ENCODE measurements at places on chromosomes 11 and 22.

DNA sequence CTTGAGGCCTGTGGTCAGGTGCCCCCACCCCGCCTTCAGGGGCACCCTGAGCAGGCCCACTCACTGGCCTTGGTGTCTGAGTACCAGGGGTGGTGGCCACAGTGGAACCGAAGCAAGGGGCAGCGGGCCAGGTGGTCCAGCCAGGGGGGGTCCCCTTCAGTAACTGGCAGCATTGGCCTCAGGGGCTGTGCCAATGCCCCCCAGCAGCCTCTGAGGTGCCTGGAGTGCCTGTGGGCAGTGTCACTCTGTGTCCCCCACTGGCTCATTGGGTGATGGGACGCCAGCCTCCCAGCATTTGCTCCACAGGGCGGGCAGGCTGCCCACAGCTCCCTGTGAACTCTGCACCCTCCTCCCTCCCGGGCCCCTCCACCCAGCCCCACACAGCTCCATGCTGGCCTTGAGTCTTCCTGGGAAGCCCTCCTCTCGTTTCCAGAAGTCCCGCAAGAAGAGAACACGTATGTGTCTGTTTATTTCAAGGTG, 29.5 kb upstream of the CARS1 start:
- no peak for DNase-seq

DNA sequence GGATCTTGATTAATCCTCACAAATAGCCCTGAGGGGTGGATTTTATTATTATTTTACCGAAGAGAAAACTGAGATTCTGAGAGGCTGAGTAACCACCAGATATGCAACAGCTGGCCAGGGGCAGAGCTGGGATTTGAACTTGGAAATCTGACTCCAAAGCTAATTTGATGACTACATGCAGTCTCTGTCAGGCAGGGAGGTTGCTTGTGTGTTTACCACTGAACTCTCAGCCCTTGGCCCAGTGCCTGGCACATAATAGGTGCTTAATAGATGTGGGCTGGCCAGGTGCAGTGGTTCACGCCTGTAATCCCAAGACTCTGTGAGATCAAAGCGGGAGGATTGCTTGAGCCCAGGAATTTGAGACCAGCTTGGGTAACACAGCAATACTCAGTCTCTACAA, 121.7 kb upstream of the CRYBB3 start:
- no peak for DNase-seq

- peak; percentile 95 for DNase-seq
Observed at GRCh38 chr22:42959576-42960509, 55.1 kb downstream of the PACSIN2 start.

DNA sequence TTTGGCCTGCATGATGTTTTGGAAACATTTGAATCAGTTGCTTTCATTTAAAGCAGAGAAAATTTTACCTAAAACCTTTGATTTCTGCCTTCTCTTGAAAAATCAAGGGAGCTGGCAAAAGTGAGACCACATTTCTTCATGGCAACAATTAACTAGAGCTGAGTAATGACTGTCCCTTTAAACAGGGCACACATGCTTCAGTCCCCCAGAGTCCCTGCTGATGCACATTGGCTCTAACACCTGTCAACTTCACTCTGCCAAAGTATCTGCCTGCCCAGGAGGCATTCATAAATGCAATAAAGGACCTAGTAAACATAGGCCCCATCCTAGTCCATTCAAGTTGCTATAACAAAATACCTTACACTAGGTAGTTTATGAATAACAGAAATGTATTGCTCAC, 87.1 kb upstream of the LDLRAD3 start:
- no peak for DNase-seq

DNA sequence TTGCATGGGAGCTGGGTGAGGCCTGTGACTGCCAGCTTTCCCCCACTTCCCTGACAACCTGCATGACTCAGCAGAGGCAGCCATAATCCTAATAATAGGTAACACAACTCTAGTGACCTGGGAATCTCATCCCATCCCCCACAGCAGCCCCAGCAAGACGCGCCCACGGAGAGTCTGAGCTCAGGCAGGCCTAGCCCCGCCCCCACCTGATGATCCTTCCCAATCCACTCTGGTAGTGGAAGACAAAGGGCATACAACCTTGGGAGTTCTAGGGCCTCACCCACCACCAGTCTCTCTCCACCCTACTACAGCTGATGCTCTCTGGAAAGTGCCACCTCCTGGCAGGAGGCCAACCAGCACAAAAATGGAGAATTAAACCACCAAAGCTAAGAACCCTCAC, 60.3 kb downstream of the CWF19L2 start:
- DNase-seq, result no peak

DNA sequence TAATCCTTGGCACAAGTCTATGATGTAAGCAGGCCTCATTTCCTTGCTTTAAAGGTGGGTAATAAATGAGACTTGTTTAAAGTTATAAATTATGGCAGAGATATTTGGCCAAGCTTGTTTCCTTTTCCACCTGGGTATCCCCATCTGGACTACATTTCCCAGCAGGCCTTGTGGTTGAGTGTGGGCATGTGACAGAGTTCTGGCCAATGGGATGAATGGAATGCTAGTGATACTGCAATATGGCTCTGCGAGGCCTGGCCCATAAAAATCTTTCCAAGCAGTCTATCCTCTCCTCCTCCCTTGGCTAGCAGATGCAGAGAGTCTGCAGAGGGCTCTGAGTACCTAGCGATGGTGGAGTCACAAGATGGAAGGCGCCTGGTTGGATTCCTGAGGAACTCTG, 102.5 kb downstream of the TIMP3 start:
- DNase-seq, result peak; percentile 77

GRCh38 chr22:43183496-43184277, 3.2 kb downstream of the TTLL12 start:
- no peak for DNase-seq

GRCh38 chr11:8928205-8928604, 4.5 kb downstream of the C11orf16 start:
- DNase-seq, result no peak

All from SK-MEL-5 (cell line).